Islet precursor cell (in vitro differentiated cells): ENCODE measurements at places on chromosomes 13 and 19.

DNA sequence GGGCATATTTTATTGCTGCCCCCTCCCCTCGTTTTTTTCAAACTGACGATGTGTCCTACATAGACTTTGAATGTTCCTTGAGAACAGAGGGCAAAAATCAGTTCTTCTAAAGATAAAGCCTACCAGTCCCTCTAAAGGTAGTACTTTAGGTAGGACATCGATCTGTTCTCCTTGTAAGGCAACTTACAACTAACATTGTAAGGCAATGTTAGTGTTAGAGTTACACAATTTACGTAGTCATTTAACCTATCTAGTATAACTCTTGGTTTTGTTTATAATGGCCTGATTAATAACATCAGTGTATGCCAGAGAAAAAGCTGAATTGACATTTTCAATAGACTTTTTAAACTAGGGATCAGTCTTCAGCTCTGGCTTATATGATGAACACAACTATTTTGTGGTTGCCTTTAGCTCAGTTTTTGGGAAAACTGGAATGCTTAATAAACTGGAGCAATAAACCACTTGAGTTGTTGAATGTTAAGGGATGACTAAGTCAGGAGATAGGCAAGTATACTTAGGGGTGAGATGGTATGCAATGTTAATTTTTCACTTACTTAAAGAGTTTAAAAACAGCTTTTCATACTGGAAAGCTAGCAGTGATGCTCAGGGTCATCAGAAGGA is 2.2 kb downstream of the NDFIP2 start:
- no peak for DNase-seq

- no peak for DNase-seq
Measured at GRCh38 chr19:45701676-45702075, 9.2 kb downstream of the QPCTL start.

DNA sequence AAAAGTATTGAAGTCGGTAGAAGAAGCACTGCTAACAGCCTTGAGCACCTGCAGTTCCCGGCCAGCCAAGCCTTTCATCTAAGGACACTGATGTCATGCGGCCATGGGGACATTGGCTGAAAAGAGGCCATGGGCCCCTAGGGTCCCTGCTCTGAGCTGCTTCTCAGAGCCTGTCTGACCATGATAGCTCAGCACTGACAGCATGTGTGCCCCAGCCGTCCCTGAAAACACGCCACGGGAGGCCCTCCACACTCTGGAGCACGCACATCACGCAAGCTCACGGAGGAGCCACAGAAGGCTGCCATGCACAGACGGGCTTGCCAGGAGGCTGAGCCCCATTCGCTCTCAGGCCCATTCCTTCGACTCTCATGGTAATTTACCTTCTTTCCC is 51.8 kb downstream of the MLLT1 start:
- DNase-seq: no peak

DNA sequence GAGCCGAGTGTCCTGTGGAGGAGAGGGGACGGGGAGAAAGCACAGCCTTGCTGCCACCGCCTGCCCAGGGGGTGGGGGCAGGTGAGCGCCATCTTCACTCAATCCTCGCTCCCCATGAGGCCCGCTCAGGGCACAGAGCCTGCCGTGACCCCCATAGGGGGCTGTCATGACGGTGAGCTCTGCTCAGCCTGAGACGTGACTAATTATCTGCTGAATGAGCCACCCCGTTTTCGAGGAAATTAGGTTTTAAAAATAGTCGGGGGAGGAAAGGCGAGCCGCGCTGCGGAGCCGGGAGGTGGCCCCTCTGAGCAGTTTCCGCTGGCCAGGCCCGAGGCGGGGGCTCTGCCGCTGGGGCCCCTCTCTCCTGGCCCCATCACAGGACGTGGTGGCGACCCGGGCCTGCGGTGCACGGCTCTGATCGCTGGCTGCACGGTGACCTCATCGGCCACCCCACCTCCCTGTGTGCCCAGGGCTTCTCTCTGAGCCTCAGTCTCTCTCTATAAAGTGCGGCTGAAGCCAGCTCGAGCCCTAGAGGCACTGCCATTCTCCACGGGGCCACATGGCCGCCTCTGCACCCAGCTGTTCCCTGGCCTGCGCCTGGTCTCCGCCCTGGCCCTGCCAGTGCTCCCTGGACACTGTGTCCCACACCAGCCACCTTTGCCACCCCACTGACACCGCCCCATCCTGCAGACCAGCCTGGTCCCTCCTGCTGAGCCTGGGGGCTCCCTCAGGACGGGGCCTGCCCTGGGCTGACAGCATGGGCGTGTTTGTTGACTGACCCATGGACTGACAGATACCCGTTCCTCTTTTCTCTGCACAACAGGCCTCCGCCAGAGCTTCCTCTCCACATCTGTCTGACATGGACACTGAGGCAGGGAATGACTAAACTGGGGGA is 28.3 kb downstream of the PIP5K1C start:
- DNase-seq: no peak

DNA sequence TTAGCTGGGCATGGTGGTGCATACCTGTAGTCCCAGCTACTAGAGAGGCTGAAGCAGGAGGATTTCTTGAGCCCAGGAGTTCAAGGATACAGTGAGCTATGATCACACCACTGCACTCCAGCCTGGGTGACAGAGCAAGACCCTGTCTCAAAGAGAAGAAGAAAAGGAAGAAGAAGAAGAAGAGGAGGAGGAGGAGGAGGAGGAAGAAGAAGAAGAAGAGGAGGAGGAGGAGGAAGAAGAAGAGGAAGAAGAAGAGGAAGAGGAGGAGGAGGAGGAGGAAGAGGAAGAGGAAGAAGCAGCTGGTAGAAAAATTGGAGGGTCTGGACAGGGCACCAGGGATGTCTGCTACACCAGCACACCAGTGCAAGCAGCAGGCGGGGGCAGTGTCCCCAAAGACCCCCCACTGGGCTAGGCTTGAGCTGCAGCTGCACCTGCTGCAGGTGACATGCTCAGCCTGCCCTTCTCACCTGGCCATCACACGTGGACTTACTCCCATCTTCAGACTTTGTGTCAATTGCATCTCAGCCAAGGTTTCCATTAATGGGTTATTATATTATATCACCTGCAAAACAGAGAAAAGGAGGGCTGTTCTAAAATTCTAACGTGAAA is 180.9 kb upstream of the ZNF507 start:
- no peak for DNase-seq

GRCh38 chr13:42420304-42420703 is 148.4 kb downstream of the AKAP11 start:
- no peak for DNase-seq

DNA sequence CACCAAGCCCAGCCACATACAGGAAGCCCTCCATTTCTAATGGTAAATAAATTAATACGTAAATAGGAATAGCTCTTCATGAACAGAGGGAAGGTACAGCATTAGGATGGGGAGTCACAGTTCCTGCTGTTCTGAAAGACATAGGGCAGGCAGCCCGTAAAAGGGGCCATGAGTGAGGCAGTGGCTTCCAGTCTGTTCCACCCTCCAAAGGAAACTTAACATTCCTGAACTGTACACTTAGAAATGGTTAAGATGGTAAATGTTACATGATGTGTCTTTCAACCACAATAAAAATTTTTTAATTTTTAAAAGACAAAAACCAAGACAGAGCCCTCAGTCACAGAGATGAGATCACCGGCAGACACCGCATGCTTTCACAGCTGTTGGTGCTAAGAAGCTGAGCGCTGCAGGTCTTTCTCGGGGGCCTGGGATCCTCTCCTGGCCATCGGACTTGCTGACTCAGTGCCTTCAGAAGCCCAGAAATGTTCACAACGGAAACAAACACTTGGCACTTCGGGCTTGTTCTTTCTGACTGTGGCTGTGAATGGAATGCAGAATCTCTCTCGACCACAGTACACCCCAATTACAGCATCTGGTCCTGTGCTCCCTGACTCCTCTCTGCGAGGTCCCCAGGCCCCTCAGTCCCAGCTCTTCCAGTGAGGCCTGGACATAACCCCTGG is 36.4 kb downstream of the EPS15L1 start:
- no peak for DNase-seq

GRCh38 chr13:79686441-79686840 is 205.5 kb downstream of the NDFIP2 start:
- DNase-seq: no peak

GRCh38 chr19:50912727-50913716 is 1.8 kb upstream of the KLK4 start:
- DNase-seq: peak; percentile 65

GRCh38 chr13:33547035-33547434 is 261.5 kb upstream of the STARD13 start:
- no peak for DNase-seq

DNA sequence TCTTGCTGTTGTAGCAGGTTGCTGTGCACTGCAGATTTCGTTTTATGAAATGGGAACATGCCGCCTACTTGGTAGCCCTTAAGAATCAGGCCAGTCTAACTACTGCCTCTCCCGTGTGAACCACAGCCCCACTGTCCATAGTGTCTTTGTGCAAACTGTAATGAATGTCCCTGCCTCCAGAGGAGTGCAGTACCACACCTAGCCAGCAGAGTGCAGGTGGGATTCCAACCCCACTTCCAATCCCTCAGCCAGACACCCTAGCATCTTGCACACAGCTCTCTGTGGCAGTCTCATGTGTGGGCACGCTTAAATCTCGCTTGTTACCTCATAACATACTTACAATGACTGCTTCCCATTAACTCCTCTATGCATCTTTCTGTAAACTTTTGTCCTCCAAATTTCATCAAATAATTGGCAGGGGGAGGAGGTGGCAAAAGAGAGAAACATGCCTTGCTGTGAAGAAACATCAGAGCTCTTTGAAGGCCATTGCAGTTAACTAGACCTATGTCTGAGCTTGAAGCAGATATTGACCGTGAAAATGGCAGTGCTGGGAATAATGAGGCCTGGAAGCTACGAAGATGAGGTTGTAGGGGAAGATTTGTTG is 47.2 kb downstream of the ZAR1L start:
- DNase-seq: peak; percentile 75
